ENCODE measurements at places on chromosomes 5 and 9.

- DNase-seq, result no peak
Measured at GRCh38 chr9:115672477-115673316, 480.9 kb upstream of the PAPPA start.

DNA sequence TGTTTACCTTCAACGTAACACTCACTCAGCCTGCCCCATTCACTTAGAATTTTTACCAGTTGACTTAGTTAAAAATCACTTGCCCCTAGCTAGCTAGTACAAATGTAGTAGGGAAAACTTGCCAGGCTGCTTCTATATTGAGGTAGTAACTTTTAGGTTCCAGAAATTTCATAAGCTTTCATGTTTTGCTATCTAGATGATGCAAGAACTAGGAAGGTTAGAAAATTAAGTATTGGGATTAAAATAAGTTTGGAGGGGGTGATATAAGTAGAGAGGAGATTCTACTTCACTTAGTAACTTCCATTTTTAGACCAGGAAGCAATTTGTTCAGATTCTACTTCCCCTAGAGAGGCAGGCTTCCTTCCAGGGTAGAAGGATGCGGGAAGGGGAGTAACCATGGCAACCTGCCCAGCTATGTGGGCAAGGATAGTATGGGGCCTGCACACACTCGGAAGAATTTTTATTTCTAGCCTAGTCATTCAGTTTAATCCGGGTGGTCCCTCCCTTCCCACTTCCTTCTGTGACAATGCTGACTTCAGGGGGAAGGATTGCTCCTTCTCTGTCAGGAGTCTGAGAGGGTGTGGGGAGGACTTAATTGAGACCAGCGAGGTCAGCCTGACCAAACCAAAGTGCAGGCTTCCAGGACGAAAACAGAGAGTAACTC lies 4.2 kb downstream of the DAB2 start:
- no peak for DNase-seq

DNA sequence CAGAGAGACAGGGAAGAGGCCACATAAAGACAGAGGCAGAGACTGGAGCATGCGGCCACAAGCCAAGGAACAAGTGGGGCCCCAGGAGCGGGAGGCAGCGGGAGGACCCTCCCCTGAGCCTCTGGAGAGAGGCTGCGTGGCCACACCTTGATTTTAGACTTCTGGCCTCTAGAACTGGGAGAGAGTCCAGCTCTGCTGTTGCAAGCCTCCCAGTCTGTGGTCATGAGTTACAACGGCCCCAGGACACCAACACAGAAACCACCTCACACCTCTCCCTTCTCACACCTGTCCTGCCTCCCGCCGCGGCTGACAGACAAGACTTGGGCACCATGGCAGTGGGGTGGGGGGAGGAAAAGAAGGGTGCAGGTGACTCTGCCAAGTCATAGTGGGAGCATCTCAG lies 2.2 kb downstream of the INPP5E start:
- DNase-seq, result no peak

DNA sequence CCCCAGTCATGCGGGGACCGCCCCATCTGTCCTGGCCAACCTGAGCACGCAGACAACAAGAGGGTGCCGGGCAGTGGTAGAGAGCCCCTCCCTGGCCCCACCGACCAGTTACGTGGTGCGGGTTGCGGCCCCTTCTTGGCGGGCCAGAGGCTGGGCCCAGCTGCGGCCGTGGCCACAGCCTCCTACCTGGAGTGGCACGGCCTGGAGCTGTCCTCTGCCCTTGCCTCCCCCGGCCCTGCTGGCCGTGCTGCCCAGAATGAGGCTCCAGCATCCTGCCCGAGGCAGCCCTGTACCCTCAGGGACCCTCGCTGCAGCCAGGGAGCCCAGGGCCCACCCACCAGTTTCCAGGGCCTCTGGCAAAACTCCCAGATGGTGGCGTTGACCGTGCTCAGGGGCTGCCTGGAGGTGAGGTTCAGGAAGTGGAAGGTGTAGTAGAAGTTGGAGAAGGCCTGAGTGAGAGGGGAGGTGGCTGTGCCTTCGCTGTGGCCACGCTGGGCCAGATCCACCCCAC lies 5.7 kb downstream of the ENTPD8 start:
- no peak for DNase-seq

DNA sequence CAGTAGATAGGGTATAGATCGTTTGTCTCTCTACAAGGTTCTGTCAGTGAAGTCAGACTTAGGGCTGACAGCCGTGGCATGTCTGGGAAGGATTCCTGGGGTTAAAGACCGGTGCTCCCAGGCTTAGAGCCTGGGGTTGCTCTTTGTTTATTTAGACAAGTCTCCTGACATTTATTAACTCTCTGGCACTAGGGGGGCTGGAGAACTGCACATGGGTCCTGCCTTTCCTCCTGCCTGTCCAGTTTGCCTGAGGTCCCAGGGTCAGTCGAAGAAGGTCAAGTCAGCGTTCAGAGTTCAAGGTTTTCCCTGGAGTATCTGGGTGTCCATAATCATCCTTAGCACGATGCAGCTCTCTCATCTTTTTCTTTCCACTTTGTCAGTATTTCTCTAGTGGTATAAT lies 5.6 kb downstream of the EGFLAM start:
- no peak for DNase-seq

DNA sequence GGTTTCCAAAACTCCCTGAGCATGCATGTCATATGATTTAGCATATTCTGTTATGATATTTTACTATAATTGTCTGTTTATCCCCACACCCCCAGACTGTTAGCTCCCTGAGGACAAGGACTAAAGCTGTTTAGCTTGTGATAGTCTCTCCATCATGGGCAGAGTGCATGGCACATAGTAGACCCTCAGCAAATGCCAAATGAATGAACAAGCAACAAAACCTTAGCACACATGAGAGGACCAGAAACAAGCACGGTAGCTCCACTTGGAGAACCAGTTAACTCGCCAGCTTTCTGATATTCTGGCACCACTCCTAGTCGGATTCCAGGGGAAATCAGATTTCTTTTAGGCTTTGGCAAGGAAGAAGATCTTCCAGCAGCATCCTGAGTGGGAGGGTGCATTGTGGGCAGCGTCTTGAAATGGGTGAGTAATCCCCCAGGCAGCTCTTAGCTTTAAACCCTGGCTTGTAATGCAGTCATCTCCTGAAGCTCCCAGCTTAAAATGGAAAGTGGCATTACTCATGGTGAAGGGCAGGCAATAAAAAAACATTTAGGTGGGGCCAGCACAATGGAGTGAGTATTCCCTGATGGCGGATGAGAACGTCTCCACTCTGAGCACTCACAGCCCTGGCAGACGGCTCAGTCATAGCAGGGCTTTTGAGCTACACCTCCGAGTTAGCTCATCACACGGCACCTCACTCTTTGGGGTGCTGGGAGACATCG lies 41.1 kb downstream of the FGF1 start:
- no peak for DNase-seq

- DNase-seq, result no peak
Measured at GRCh38 chr5:36238502-36239295, 3.0 kb downstream of the NADK2 start.

DNA sequence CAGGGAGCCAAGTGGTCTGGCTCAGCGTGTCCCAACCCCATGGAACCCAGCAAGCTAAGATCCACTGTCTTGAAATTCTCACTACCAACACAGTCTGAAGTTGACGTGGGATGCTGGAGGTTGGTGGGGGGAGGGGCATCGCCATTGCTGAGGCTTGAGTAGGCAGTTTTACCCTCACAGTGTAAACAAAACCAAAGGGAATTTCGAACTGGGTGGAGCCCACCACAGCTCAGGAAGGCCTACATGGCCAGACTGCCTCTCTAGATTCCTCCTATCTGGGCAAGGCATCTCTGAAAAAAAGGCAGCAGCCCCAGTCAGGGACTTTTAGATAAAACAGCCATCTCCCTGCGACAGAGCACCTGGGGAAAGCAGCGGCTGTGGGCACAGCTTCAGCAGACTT lies 17.1 kb upstream of the FBXL17 start:
- no peak for DNase-seq

- no peak for DNase-seq
Measured at GRCh38 chr5:30918171-30918570, 275.3 kb upstream of the CDH6 start.

DNA sequence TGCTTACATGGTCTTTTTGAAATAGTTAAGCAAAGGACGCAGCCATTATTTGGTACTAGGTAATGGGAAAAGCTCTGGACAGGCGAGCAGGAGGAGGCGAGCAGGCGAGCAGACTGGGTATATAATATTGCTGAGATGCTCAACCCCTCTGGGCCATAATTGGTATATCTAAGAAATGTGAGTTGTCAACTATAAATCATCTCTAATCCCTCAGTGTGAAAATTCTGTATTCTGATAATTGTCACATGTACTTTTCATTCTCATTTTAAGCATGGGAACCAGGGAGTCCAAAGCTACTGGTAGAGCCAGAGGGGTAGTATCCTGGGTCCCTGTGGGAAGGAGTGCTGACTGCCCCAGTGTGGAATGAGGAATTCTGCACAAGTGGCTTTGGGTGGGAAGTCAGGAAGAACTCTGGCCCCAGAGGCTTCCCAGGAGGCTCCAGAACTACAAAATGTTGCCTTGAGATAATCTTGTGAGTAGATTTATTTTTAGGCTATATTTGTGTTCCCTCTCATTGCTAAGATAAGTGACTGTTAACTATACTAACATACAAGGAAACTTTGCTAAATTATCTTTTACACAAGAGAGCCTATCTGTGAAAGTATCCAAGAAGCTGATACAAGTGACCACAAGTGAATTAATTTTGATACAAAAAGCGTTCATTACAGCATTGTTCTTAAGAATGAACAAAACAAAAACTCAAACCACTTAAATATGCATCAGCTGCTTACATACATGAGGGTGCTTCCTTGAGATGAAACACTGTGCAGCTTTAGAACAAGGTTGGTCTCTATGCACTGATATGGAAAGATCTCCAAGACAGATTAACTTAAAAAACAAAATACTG lies 70.5 kb upstream of the TNFAIP8 start:
- DNase-seq, result no peak

DNA sequence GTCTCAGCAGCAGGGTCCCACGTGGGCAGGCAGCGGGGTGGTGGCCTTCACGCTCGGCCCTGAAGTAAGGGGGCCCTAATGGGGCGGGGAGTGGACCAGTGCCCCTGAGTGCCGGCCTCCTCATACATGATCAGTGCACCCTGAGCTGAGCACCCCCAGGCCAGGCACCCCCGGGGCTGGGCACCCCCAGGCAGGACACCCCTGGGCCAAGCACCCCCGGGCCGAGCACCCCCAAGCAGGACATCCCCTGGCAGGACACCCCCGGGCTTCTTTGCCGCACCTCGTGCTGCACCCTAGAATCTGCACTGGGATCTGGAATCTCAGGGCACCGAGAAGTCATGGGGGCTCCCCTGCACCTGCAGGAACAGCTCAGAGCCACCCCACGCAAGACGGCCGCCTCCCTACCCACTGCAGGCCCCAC lies 51.4 kb downstream of the EXD3 start:
- no peak for DNase-seq
